NCI-H2081 treated with DMSO at 0.1 percent for 48 hours (cell line): ENCODE measurements at places on chromosomes 6 and 20.

- no peak for DNase-seq
Observed at GRCh38 chr6:133612459-133612858, 276.5 kb upstream of the TCF21 start.

- DNase-seq, result no peak
Observed at GRCh38 chr6:168083514-168083885, 4.5 kb upstream of the FRMD1 start.

- DNase-seq, result no peak
Observed at GRCh38 chr6:24949020-24949569, 13.3 kb upstream of the RIPOR2 start.

- no peak for DNase-seq
Observed at GRCh38 chr6:166864333-166864732, 92.0 kb downstream of the RNASET2 start.

- no peak for DNase-seq
Observed at GRCh38 chr6:133016631-133017030, 202.3 kb downstream of the RPS12 start.

- DNase-seq, result no peak
Observed at GRCh38 chr20:57398231-57398821, 7.1 kb downstream of the RBM38 start.

GRCh38 chr6:45706319-45706718 lies 309.3 kb downstream of the CLIC5 start:
- DNase-seq, result no peak

DNA sequence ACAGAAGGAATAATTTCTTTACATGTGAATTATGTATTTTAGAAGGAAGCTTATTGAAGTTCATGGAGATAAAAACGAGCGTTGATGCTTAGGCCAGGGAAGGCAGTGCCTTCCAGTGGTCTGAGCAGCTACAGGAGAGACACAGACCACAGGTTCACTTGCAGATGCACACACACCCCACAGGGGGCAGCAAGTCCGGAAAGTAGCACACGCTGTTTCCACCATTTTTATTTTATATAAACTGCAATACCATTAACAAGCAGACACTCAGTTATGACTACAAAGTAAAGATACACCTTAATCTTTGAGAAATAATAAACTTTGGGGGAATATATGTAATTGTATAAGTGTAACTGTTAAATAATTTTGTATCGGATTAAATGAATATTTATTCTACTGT lies 13.5 kb upstream of the DACT2 start:
- no peak for DNase-seq

DNA sequence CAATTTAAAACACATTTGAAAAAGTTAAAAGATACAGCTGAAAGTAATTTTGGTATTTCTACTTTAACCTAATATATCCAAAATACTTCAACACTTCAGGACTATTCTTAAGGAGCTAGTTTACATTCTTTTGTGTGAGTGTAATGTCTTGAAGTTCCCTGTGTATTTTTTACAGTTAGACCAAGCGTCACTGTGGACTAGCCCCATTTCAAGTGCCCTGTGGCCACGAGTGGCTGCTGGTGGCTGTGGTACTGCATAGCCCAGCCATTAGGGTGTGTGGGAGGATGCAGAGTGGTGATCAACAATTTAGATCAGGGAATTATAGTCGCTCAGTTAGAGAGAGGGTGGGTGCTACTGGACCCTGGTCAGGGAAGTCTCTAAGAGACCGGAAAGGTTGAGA lies 869 bp upstream of the CST5 start:
- DNase-seq, result no peak

DNA sequence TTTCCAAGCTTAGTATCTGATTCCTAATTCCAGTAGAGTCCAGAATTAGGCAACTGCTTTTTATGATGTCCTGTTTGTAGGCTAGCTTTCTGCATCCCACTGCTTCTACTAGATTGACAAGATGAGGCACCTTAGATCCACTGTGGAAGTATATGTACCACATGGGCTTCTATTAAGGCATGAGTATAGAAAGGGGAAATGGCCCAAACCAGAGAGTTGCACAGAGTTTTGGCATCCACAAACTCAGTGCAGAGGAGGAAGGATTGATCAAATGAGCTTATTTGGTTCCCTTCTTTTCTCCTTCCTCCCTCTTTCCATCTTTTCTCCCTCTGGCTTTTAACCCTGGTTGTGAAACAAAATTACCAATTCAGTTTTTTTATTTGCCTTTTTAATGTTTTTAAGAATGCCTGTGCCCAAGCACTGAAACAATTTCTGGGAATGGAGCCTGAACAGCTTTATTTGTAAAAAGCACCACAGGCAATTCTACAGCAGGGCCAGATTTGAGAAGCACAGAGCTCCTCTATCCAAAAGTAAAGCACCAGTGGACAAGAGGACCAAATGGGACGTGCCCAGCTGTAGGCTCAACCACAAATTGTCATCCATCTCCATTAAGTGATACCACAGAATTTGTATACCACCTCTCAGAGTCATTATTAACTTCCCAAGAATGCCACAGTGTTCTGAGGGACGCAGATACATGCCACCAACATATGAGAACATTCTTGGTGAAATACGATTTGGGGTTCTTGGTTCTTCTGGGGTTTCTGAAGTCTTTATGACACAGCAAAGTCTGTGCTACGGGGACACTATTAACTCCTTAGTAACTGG lies 969.1 kb downstream of the KIF16B start:
- DNase-seq, result no peak

DNA sequence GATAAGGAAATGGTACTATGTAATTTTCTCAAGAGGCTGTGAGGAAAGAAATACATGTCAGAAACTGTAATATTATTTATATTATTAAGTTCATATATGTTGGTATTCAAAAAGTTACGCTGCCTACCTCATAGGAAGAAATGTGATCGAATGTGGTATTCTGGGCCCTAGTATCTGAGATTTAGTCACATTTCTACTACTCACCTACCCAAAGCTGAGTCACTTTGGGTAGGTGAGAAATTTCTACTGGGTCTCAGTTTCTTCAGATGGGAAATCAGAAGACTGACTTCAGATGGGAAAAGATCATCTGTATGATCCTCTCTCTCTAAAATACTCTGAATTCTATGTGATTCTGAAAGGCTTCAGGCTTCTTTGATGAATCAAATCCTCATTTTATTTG lies 411.0 kb downstream of the SYNE1 start:
- DNase-seq, result no peak

DNA sequence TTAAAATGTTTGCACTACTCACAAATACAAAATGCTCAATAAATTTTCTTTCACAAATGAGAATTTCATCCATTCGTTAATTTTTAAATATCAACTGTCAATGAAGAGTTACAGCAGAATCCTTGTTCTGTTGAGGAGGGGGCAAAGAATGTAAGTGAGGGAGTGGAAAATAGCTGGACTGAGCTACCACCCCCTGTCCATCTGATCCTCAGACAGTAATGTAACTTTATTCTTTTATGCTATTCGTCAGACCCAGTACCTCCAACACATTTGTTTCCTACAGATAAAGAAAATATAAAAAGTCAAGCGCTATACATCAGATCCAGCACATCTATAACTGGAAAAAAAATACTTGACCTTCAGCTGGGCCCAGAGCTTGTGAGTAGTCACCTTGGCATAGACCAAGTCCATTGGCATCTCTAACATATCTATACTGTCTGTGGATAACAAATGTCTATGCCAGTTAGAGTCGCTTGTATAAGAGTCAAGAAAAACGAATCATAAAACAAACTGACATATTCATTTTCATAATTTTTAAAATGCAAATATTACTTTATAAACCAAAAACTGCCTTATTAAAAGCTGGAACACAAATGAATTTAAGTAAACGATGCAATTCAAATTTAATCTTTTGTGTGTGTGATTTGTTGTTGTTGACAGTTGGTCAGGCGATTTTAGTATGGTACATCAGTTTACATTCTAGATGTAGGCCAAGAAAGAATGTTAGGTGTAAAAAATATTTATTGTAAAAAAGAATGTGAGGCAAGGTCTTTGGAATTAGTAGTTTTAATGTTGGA lies 57.2 kb upstream of the HFE start:
- no peak for DNase-seq

DNA sequence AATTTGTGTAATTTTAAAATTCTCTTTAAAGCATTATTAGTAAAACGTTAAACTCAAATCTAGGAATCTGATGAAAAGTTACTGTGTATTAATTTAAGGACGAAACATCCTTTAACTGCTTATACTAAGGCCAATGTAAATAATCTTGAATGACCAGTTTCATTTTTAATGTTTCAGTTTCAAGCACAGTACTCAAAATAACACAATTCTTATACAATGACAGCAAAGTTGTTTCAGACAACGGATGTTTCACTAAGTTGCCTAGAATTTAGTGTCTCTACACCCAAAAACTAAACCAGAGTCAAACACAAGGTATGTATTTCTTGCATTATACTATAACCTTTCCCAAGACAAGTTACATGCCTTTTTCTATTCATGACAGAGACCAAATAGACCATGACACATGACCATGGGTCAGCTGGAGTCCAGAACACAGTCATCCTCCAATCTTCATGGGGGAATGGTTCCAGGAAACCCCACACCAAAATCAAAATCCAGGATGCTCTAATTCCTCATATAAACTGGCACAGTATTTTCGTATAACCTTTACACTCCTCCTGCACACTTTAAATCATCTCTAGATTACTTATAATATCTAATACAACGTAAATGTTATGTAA lies 7.7 kb downstream of the PHIP start:
- DNase-seq, result no peak

- no peak for DNase-seq
Observed at GRCh38 chr6:4957521-4958231, 46.2 kb downstream of the RPP40 start.

- no peak for DNase-seq
Observed at GRCh38 chr20:20076297-20077065, 24.1 kb downstream of the CFAP61 start.

DNA sequence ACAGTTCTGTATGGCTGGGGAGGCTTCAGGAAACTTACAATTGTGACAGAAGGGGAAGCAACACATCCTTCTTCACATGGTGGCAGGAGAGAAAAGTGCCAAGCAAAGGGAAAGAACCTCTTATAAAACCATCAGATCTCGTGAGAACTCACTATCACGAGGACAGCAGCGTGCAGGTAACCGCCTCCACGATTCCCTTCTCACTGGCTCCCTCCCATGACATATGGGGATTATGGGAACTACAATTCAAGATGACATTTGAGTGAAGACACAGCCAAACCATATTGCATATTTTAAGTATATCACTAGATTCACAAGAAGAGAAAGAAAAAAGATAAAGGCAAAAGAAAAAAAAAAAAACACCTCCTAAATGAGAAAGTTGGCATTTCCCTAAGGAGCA lies 431.9 kb upstream of the RGS17 start:
- no peak for DNase-seq

DNA sequence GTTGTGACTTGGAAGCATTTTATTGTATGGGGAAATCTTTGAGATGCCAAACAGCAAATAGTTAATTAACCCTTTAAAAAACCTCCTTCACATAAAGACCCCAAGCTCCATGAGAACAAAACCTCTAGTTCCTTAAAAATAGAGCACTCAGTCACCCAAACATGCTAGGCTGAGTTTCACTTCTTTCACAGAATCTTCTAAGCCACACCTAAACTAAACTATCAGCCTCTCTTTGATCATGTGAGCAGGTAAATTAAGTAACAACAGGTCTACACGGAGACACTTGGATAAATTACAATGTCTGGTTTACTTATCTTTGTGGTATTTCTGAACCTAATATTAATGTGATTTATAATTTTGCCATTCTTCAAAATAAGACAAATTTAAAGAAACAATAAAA lies 205.2 kb upstream of the MARCKS start:
- no peak for DNase-seq

DNA sequence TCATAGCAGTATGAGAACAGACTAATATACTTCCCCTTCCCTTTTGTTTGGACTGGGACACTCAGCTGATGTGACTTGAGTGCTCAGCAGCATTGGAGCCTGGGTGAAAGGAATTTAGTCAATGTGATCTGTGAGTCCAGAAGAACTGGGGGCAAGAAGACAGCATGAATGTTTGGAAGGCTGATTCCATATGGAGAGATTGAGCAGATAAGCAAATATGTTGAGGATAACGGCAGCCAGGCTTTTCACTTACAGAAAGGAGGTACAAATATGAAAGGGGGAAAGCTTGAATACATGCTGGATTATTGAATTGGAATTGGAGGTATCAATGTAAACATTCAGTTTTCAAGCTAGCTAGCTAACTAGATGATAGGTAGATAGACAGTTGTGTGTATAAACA lies 37.8 kb upstream of the SMAP1 start:
- no peak for DNase-seq

GRCh38 chr6:47230579-47230978 lies 79.1 kb downstream of the TNFRSF21 start:
- DNase-seq, result no peak

DNA sequence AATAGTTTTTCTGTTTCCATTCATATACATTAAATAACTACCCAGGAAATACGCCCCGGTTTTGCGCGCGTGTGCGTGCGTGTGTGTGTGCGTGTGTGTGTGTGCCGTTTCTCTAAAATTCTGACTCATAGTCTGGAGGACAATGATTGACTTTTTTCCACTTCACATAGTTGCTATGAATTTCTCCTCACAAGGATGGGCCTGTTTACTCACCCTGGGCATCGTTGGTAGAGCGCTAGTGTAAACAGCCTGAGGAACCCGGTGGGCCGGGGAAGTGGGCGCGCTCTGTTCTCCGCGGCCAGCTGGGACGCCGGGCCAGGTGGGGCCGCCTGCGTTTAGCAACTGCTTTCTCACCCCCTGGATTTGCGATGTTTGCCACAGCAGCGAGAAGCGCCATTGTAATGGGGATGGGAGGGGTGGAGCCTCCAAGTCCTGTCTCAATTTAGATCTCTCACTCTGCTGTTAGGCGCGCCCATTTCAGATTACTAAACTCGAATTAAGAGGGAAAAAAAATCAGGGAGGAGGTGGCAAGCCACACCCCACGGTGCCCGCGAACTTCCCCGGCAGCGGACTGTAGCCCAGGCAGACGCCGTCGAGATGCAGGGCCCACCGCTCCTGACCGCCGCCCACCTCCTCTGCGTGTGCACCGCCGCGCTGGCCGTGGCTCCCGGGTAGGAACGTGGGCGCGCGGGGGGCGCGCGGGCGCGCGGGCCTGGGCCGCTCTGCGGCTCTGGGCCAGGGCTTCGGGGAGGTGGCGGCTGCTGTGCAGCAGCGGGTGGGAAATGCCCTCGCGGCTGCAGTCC lies at the start of gene CD109:
Gene CD109, plus strand, starts transcription at position 585 of the 803 bp plus-strand sequence. Its CDS starts 13 bp downstream, at position 598.
- DNase-seq, result no peak

DNA sequence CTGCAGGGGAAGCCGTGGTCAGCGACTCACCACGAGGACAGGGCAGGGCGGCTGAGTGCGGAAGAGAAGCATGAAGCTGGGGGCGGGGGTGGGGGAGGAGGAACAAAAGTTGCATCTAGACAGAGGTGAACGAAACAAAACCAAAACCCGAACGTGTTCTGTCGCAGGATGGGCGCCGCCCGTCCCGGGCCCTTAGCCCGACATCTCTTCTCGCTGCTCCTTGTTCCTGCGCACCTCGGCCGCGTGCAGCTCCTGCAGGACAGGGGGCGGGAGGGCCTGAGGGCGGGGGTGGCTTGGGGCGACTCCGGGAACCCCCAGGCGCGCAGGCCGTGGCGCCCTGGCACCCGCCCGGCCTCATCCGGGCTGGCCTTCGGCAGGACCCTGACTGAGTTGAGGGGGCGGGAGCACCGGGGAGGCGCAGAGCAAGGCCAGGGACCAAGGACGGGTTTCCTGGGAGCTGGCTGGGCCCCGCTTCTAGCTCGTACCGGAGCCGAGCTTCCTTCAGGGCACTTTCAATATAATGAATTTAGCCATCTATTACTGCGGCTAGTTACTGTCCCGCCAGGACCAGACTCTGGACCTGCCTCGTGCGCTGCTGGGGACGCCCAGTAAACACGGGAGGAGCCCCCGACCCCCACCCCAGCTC lies 12.0 kb downstream of the STMN3 start:
- no peak for DNase-seq
